ENCODE measurements at places on chromosomes 16 and 17. TPM values are rescaled to one million over a fixed set of nuclear protein-coding genes. Genes with fewer than 3 reads are reported as not detected.

The ALOX15B gene
- 0.35 TPM for total RNA-seq

The GAS2L2 gene
- total RNA-seq = not detected

The MT1M gene
- total RNA-seq = 546 TPM

The CCL17 gene
- total RNA-seq = not detected

The CTRB2 gene
- total RNA-seq = 12.7 TPM

The EXOC7 gene
- 51.3 TPM for total RNA-seq
